Stimulated activated CD8-positive, alpha-beta memory T cell treated with anti-CD3 and anti-CD28 coated beads, Interleukin-4, amount 100 ng/mL, for 1 hour (primary cell): ENCODE measurements at places on chromosomes 2 and 18.

DNA sequence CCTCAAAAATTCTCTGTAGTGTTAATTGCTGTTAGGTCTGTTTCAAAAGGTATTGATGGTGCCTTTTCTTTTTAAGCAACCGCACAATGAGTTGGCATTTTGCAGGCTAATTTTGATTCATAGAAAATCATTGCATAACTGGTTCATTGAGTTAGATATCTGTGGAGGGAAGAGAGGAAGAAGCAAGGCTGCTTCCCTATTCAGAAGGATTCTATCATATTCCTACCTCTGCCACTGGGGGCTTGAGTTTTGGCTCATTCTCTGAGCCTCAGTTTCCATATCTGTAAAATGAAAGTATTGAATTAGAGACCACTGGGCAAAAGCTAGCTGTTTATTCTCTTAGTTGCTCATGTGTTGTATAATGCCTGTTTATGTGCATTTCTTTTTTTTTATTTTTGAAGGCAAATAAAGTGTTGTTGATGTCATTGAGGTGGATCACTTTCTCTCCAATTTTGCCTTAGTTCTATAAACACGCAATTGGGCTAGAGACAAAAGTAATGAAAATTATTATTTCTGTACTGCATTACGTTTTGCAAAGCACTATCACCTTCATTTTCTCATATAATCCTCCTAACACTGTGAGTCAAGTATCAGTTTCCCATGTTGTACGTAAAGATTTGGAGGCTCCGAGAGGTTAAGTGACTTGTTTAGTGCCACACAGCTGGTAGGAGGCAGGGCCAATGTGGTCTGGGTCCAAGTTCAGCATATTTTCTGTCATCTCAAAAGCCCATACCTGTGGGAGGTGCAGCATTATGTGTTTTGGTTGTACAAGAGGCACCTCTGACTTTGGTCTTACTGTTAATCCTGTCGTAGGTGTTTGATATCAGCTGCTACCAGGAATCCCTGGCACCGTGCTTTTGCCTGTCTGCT lies 5.9 kb downstream of the TRIB2 start:
- no peak for DNase-seq

GRCh38 chr2:217466104-217466503 lies 536.7 kb downstream of the TNS1 start:
- DNase-seq = no peak

DNA sequence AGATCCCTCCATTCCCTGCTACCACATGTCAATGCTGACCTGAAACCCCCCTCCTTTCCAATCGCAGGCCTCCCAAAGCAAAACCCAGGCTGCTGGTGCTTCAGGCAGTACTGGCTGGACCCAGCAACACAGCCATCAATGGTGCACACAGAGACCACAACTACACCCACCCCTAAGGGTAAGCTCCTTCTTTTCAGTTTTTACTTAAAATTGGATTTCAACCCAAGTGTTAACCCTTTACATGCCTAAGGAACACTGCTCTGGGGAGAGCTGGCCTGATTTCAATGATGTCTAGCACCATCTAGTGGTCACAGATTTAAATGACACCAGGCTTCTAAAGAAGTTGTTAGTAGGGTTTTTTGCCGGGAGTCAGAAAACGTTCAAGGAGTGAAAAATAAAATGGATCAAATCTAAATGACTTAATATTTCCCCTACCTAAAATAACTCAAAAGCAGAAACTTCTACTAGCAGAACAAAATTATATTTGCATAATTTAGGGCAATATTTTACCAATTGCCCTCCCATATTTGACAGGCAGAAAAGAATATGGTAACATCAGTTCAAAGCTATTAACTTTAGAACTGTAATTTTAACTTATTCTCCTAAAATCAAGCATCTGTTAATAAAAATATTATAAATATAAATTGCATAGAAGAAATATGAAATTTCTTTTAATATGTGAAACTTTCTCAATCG lies 24.6 kb downstream of the FECH start:
- no peak for DNase-seq

- DNase-seq = no peak
Measured at GRCh38 chr2:111066062-111066593, 54.6 kb upstream of the BCL2L11 start.

- DNase-seq = no peak
Measured at GRCh38 chr2:43039376-43040080, 186.9 kb downstream of the ZFP36L2 start.

DNA sequence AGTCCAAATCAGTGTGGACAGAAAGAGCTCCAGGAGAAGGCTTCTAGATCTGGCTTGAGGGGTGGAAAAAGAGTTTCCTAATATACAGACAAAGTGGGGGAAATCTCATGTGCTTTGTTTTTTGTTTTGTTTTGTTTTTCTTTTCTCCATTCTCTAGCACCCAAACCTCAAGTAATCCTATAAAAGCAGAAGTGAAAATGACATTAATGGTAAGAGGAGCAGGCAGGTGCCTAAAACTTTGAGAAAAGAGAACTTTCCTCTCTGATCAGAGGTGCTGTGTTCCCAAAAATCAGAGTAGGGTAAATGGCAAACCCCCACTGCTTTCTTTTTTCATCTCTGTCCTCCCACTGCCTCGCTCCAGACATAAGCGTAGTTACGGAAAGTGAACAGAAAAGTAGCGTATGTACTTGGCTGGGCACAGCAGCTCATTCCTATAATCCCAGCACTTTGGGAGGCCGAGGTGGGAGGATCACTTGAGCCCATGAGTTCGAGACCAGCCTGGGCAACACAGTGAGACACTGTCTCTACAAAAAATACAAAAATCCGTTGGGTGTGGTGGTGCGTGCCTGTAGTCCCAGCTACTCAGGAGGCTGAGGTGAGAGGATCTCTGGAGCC lies 77.8 kb downstream of the FAM161A start:
- no peak for DNase-seq

DNA sequence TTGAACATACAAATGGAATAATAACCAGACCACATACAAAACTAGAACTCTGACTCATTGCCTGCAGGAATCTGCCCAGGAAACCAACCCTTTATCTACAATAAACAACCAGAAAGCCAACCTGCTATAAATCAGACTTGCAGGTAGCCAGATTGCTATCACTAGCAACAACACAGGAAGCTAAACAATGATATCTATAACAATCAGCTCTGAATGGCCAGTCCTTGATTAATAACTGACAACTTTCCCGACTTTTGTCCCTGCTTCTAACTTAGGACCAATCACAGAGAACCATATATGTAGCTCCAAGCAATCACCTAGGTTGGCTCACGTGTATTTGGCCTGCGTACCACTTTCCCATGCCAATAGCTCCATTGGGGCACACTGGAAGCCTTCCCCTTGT lies 470.8 kb downstream of the RIT2 start:
- no peak for DNase-seq

- DNase-seq = no peak
Measured at GRCh38 chr2:203673933-203674332, 32.5 kb upstream of the CD28 start.

DNA sequence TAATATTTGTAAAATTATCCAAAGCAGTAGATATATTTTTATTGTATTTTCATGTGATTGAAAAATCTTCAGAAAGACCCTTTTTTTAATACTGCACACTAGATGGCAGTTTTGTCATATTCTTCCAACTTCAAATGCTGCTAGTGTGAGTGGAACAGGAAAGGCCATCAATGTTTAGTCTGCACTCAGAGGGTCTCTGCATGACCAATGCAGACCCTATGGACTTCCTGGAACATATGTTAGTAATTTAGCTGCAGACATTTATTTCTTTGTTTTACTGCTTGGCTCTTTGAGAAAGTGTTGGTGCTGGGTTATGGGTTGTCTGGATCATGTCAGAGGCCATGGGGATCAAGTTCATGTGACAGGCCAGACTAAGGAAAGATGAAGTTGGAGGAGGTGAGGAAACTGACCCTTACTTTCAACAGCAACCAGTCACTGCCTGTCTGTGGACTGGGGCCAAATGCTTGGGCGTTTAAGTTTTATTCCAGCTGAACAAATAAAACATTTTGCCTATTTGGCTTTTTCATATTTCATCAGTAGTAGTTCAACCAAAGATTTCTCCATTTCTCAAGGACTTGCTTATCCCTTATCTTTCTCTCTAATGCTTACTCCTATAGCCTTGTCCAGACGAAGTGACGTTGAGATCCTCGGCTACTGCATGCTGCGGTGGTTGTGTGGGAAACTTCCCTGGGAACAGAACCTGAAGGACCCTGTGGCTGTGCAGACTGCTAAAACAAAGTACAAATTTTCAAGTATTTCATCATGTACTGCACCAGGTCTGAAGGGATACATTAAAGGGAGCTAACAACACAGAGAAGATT lies 84.8 kb downstream of the VRK2 start:
- no peak for DNase-seq

- DNase-seq = no peak
Measured at GRCh38 chr2:177325554-177325953, 61.0 kb upstream of the NFE2L2 start.

DNA sequence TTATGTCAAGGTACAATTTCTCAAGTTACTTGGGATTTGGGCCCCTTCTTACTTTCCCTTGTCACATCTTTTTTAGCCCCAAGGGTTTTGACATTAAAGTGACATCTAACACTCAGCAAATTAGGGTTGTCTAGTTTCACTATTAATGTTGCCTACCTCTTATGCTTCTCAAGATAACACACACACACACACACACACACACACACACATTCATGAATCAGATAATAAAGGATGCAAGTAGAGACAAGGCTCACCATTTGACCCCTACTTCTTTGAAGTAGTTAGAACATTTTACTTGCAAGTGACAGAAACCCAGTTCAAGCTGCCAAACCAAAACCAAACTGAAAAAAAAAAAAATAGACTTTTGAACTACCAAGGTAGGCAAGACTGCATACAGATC lies 138.8 kb downstream of the TRIB2 start:
- no peak for DNase-seq

- DNase-seq = no peak
Measured at GRCh38 chr2:19021100-19021476, 337.3 kb downstream of the OSR1 start.

- DNase-seq = no peak
Measured at GRCh38 chr2:169716938-169717690, 16.5 kb upstream of the KLHL23 start.

DNA sequence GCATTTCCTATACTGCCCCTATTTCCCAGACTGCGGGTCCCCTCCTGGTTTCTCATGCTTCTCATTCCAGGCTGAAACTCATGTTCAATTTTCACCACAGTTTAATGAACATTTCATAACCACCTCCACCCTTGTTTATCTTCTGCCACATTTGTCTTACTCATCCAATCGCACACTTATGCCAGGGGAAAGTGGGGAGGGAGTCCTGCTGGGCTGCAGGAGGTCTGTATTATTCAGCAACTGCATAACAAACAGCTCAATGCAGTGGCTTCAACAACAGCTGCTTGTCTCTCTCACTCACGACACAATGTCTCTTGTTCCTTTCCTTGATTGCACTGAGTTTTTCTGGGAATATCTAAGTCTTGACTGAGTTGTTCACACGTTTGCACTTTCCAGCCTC lies 106.0 kb downstream of the ZNF519 start:
- no peak for DNase-seq

GRCh38 chr18:62258093-62258492 lies 67.0 kb upstream of the TNFRSF11A start:
- no peak for DNase-seq

DNA sequence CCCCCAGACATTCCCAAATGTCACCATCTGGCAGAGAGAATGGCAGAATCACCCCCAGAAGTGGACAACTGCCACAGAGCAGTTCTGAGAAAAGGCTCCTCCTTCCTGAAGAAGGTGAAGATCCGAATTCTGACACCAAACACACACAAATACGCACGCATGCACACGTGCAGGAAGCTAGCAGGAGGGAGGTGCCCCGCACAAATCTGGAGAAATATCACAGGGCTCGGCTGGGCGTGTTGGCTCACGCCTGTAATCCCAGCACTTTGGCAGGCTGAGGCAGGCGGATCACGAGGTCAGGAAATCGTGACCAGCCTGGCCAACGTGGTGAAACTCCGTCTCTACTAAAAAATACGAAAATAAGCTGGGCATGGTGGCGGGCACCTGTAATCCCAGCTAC lies 38.5 kb upstream of the ATG16L1 start:
- DNase-seq = no peak

- no peak for DNase-seq
Measured at GRCh38 chr2:133574186-133574585, 5.9 kb upstream of the NCKAP5 start.

- no peak for DNase-seq
Measured at GRCh38 chr18:49837889-49838288, 24.6 kb upstream of the ACAA2 start.

GRCh38 chr2:160338901-160339685 lies 139.0 kb upstream of the ITGB6 start:
- DNase-seq = no peak

- no peak for DNase-seq
Measured at GRCh38 chr2:196234672-196235071, 63.3 kb upstream of the STK17B start.

GRCh38 chr2:14866736-14867352 lies 234.3 kb downstream of the LRATD1 start:
- no peak for DNase-seq

GRCh38 chr2:237872178-237872887 lies 12.9 kb downstream of the RAMP1 start:
- no peak for DNase-seq

GRCh38 chr2:209323738-209324137 lies 100.1 kb upstream of the MAP2 start:
- DNase-seq = no peak

DNA sequence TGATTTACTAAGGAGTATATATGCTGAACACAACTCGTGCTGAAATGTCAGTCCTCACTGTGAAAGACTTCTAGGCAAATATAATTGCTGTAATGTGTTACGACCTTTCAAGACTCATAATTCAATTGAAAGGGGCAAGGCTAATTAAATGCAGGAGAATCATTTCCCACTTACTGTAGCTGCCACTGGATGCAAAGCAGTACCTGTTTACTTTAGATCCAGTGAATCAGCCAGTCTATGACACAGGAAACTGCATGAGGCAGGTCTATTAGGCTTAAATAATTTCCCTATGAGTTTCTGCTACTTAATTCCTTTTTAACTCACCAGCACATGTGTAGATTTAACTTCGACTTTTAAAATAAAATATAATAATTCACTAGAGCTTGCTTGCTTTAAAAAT lies 125.6 kb downstream of the CTNNA2 start:
- DNase-seq = no peak

GRCh38 chr2:74919827-74920226 lies 38.6 kb upstream of the POLE4 start:
- DNase-seq = peak; percentile 52

DNA sequence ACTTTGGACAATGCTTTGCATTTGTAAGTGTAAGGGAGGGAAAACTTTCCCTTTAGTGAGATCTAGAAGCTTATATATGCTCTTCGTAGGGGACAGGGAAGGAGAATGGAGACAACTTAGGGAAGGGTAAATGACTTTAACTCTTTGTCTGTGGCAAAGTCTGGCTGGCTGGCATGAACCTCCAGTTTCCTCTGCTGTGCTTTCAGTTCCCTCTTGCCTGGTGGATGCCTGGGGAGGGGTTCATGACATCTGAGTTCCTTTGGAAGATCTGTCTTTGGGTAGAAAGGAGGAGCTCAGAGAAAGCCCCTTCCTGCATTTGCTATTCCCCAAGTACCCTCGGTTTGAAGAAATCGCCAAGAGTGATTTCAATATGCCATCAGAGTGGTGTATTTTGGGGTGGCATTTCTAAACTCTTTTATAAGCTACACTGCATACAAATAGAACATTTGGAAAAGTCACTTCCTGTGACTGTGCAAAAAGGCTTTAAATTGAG lies 143.6 kb downstream of the VAPA start:
- no peak for DNase-seq

- no peak for DNase-seq
Measured at GRCh38 chr2:136376211-136376610, 258.3 kb upstream of the CXCR4 start.
